ENCODE measurements at places on chromosomes 13 and 19.

- no peak for DNase-seq
Observed at GRCh38 chr19:7187605-7188339, 106.4 kb downstream of the INSR start.

- DNase-seq, result no peak
Observed at GRCh38 chr19:13957051-13957450, 4.7 kb downstream of the DCAF15 start.

- no peak for DNase-seq
Observed at GRCh38 chr19:8209462-8210378, 550 bp downstream of the CERS4 start.

- no peak for DNase-seq
Observed at GRCh38 chr13:80572308-80572922, 231.5 kb upstream of the SPRY2 start.

DNA sequence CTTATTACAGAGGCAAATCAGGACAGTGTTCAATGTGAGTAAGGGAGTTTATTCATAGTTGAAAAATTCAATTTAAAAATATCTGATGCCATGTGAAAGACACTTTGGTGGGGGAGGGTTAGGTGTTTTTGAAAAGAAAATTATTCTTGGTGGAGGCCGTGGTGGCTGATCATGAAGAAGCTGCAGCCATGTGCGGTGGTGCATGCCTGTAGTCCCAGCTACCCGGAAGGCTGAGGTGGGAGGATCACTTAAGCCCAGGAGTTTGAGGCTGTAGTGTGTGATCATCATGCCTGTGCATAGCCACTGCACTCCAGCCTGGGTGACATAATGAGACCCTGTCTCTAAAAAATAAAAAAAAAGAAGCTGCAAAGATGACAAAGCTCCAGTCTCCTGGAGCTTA, 28.6 kb downstream of the WDFY2 start:
- no peak for DNase-seq

- peak; percentile 61 for DNase-seq
Observed at GRCh38 chr19:18848878-18849661, 17.3 kb downstream of the UPF1 start.

Measured in GM04504 (cell line).